Chondrocyte (in vitro differentiated cells): ENCODE measurements at places on chromosomes 5 and 9. TPM values are rescaled to one million over a fixed set of nuclear protein-coding genes. Genes with fewer than 3 reads are reported as not detected.

DNA sequence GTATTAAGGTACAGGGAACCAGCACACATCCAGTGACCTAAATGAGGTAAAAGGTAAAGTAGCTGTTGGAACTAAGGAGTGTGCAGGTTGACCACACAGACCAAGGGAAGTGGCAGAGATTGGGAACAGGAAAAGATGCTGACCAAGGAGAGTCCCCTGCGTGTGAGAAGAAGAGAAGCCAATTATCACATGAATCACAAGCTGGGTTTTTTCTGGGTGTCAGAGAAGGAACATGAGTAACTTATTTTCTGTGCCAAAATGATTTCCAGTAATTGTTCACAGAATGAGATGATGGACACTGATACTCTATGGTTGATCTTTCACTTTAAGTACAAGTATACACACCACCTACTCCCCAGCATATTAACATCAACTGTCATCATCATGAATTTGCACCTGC, 130.7 kb upstream of the ACO1 start:
- no peaks in the 10 kb centered on the region for H3K36me3 ChIP-seq
- H3K4me1 ChIP-seq: no peaks in the 10 kb centered on the region
- H3K27ac ChIP-seq: no peak overlapping the region
- no peak for DNase-seq

- H3K27me3 ChIP-seq: no peaks in the 10 kb centered on the region
- H3K27ac ChIP-seq: no peak overlapping the region
- peaks cover 26% of the 10 kb centered on the region for H3K4me1 ChIP-seq
- no peak overlapping the region for H3K4me3 ChIP-seq
- DNase-seq: no peak
- H3K36me3 ChIP-seq: peaks cover 2% of the 10 kb centered on the region
Observed at GRCh38 chr5:149808264-149808982, 78.3 kb downstream of the PPARGC1B start.

DNA sequence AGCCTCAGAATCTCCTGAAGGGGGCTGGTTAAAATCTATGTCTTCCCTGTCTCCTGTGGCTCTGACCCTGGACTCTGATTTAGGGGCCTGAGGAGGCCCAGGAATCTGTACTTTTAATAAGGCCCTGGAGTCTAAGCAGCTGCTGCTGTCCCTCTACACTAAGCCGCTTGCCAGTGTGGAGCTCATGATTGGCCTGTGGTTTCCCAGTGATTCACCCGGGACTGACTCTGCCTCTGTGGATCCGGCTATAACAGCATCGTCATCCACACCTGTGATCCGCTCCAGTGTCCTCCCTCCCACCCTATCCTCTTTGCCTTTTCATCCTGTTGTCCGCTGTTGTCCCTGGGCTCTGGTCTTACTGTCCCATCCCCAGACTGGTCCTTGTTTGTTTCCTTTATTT, 3.7 kb downstream of the SLC31A2 start:
- no peak overlapping the region for H3K4me3 ChIP-seq
- H3K36me3 ChIP-seq: peaks cover 9% of the 10 kb centered on the region
- H3K4me1 ChIP-seq: peaks cover 17% of the 10 kb centered on the region
- H3K27me3 ChIP-seq: no peaks in the 10 kb centered on the region
- no peak overlapping the region for H3K27ac ChIP-seq

- H3K36me3 ChIP-seq: peaks cover 2% of the 10 kb centered on the region
- DNase-seq: no peak
- H3K4me3 ChIP-seq: no peak overlapping the region
Observed at GRCh38 chr9:131727795-131728545, 11.9 kb downstream of the RAPGEF1 start.

GRCh38 chr5:133445744-133446143, 166.6 kb downstream of the FSTL4 start:
- no peaks in the 10 kb centered on the region for H3K36me3 ChIP-seq
- H3K4me1 ChIP-seq: no peaks in the 10 kb centered on the region
- no peak for DNase-seq
- H3K27me3 ChIP-seq: peaks cover 7% of the 10 kb centered on the region
- H3K4me3 ChIP-seq: no peak overlapping the region

DNA sequence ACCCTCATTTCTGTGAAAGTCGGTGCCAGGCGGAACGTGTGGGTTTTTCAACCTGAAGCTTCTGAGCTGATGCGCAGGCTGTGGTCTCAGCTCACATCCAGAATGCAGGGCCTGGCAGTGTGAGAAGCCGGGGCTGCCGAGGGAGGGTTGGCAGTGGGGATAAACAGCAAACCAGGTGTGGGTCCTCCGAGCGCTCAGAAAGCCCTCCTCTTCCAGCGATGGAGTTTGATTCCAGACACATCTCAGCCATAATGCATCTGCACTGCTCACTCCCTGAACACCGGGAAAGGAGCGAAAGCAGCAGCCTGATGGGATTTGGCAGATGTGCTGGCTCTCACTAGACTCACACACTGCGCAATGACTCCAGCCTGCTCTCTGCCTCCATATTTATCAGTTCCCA, 280.1 kb downstream of the HSPA4 start:
- no peak for DNase-seq
- H3K27me3 ChIP-seq: peaks cover 19% of the 10 kb centered on the region
- no peaks in the 10 kb centered on the region for H3K36me3 ChIP-seq

Gene PFN3
- not detected in 3 replicates for total RNA-seq

- DNase-seq: peak; percentile 67
- peaks cover 8% of the 10 kb centered on the region for H3K4me1 ChIP-seq
- H3K27ac ChIP-seq: no peak overlapping the region
- no peaks in the 10 kb centered on the region for H3K27me3 ChIP-seq
- H3K4me3 ChIP-seq: no peak overlapping the region
Observed at GRCh38 chr9:138050472-138051330, 173.1 kb downstream of the CACNA1B start.

GRCh38 chr5:147336876-147337275, 102.0 kb downstream of the STK32A start:
- H3K27me3 ChIP-seq: peaks cover 13% of the 10 kb centered on the region
- DNase-seq: no peak
- no peaks in the 10 kb centered on the region for H3K36me3 ChIP-seq
- no peak overlapping the region for H3K4me3 ChIP-seq
- no peak overlapping the region for H3K27ac ChIP-seq
- H3K4me1 ChIP-seq: no peaks in the 10 kb centered on the region

DNA sequence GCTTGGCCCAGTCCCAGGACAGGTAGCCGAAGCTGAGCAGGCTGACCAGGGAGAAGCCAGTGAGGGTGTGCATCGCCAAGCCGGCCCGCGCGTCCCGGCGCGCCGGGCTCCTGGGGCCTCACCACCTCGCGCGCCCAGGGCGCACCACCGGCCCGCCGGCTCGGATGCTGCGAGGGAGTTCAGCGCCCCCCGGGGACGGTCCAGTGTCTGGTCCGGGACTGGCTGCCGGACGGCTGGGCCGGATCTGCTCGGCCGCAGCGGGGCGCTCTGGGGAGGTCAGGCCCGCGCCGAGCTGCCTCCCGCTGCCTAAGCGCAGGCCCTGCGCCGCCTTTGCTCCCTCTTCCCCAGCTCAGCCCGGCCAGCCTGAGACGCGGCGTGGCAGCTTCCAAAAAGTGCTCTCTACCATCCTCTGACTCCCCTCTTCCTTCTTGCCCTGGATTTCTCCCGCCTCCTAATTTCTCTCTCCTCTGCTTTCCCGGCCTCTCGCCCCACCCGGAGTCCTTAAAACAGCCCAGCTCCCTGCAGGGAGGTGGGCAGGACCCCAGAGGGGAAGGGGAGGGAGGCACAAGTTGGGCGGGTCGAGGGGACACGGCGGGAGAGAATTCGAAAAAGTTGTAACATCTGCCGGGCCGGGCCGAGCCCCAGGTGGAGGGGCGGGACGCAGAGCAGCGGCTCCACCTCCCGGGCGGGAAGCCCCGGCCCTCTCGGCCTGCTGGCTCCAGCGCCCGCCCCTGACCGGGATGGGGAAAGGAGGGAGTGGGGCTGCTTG, at the start of gene ARSI:
ARSI (minus strand) TSS at position 605 of the 769 bp plus-strand sequence; CDS start at position 73, 532 bp downstream.
- peaks cover 47% of the 10 kb centered on the region for H3K4me1 ChIP-seq
- H3K27ac ChIP-seq: no peak within 1 kb of the TSS
- H3K27me3 ChIP-seq: no peaks in the 10 kb centered on the region
- no peaks in the 10 kb centered on the region for H3K36me3 ChIP-seq

GRCh38 chr9:71602652-71603051, 165.7 kb downstream of the CEMIP2 start:
- no peak for DNase-seq
- H3K4me1 ChIP-seq: no peaks in the 10 kb centered on the region
- no peak overlapping the region for H3K27ac ChIP-seq
- peaks cover 18% of the 10 kb centered on the region for H3K27me3 ChIP-seq
- no peak overlapping the region for H3K4me3 ChIP-seq

DNA sequence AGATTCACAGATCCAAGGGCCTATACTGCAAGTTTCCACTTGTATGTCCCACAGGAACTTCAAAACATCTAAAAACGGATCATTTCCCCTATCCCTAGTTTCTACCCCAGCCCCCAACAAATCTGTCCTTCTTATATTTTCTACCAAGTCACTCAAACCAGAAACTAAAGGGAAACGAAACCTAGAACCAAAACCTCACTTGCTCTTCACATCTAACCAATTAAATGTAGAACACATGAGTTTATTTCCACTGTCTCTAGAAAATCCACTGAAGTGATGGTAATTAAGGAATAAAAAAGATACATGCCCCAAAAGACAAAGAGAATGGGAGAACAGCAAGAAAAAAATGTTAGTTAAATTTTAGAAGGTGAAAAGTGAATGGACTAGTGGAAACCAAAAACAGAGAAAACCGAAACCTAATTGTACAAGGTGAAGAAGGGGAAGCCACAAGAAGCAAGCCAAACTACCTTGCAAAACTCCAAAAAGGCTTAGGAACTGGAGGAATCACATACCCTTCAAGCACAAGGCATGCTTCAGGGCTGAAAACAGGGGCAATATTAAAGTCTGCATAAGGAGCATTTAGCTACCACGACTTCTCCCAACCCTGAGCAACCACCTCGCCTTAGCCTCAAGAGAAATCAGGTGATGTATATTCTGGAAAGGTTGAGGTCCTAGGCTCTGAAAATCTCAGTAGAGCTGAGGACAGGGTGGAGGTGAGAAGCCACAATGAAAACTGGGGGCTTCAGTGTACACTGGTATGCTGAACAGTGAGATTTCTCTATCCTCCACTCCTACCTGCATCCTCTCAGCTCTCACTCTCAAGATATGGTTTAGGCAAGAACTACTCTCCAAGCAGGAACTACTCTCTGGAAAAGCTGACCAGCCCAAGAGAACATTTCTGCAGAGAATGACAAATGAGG, 11.1 kb downstream of the SMU1 start:
- H3K36me3 ChIP-seq: peaks cover 29% of the 10 kb centered on the region
- no peak for DNase-seq
- H3K4me1 ChIP-seq: peaks cover 16% of the 10 kb centered on the region

Gene NDUFAF2
- 32.9 to 33.8 TPM (median 33.0 TPM) in 3 replicates for total RNA-seq

Gene DIMT1
- 19.0 to 22.5 TPM (median 20.2 TPM) in 3 replicates for total RNA-seq

DNA sequence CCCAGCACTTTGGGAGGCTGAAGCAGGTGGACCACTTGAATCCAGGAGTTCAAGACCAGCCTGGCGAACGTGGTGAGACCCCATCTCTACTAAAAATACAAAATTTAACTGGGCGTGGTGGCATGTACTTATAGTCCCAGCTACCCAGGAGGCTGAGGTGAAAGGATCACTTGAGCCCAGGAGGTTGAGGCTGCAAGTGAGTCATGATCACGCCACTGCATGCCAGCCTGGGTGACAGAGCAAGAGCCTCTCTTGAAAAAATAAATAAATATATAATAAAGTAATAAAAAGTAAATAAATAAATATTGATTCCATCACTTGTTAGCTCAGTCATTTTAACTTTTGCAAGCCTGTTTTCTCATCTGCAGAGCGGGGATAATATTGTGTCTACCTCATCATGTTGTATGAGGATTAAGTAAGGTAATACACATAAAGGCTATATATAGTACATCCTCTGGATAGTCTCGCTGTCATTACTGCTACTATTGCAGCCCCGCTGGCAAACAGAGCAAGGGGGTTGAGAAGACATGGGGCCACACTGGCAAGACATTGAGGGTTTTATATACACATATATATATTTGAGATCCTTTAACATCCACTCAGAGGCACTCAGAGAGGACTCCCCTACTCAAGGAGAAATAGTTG, 210.9 kb downstream of the C9orf152 start:
- H3K36me3 ChIP-seq: peaks cover 20% of the 10 kb centered on the region
- H3K4me3 ChIP-seq: no peak overlapping the region
- DNase-seq: no peak
- H3K4me1 ChIP-seq: peaks cover 17% of the 10 kb centered on the region
- no peaks in the 10 kb centered on the region for H3K27me3 ChIP-seq

GRCh38 chr9:79980432-79980831, 408.7 kb downstream of the TLE4 start:
- no peak overlapping the region for H3K4me3 ChIP-seq
- H3K27me3 ChIP-seq: no peaks in the 10 kb centered on the region
- H3K4me1 ChIP-seq: peaks cover 38% of the 10 kb centered on the region
- no peak overlapping the region for H3K27ac ChIP-seq
- DNase-seq: no peak

GRCh38 chr9:104856413-104856941, 71.5 kb downstream of the ABCA1 start:
- H3K4me1 ChIP-seq: peaks cover 64% of the 10 kb centered on the region
- H3K27ac ChIP-seq: no peak overlapping the region
- H3K27me3 ChIP-seq: no peaks in the 10 kb centered on the region
- H3K4me3 ChIP-seq: no peak overlapping the region
- DNase-seq: no peak
- H3K36me3 ChIP-seq: peaks cover 7% of the 10 kb centered on the region

GRCh38 chr5:108925073-108925472, 177.4 kb downstream of the FER start:
- no peak for DNase-seq
- H3K4me3 ChIP-seq: no peak overlapping the region
- H3K27ac ChIP-seq: no peak overlapping the region
- H3K27me3 ChIP-seq: no peaks in the 10 kb centered on the region

DNA sequence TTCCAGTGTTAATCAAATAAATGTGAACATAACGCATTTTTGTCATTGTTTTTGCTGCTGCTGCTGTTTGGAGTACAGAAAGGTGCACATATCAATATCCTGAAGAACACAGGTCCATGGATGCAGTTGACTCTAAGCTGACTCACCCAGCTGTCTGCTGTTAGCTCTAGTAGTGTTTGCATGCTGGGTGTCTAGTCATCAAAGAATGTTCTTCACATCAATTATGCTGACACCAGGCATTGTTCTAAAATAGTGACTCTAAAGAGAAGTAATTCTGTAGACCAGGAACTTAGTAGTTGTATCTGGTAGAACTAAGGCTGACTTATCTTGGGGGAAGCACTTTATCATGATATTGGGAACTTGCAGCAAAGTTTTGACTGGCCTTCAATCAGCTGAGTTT, 55.7 kb upstream of the DPYSL3 start:
- no peaks in the 10 kb centered on the region for H3K36me3 ChIP-seq
- H3K4me1 ChIP-seq: peaks cover 5% of the 10 kb centered on the region
- H3K27me3 ChIP-seq: peaks cover 3% of the 10 kb centered on the region
- DNase-seq: no peak
- no peak overlapping the region for H3K4me3 ChIP-seq

Gene BOD1
- total RNA-seq: 62.0 to 71.6 TPM (median 70.9 TPM) in 3 replicates

Gene THBS4
- 0.28 to 1.6 TPM (median 0.75 TPM) in 3 replicates for total RNA-seq

GRCh38 chr5:6419340-6419852, 29.3 kb upstream of the UBE2QL1 start:
- peaks cover 7% of the 10 kb centered on the region for H3K27me3 ChIP-seq
- no peak for DNase-seq
- H3K27ac ChIP-seq: no peak overlapping the region
- no peak overlapping the region for H3K4me3 ChIP-seq
- no peaks in the 10 kb centered on the region for H3K36me3 ChIP-seq
- peaks cover 4% of the 10 kb centered on the region for H3K4me1 ChIP-seq

- DNase-seq: no peak
- no peak overlapping the region for H3K4me3 ChIP-seq
- no peaks in the 10 kb centered on the region for H3K36me3 ChIP-seq
- no peaks in the 10 kb centered on the region for H3K27me3 ChIP-seq
Observed at GRCh38 chr5:127875235-127876021, 172.2 kb downstream of the CCDC192 start.

GRCh38 chr5:154038261-154038706, 426 bp downstream of the FAM114A2 start:
- no peaks in the 10 kb centered on the region for H3K36me3 ChIP-seq
- no peaks in the 10 kb centered on the region for H3K27me3 ChIP-seq
- H3K27ac ChIP-seq: peak overlapping the region; percentile 95
- H3K4me3 ChIP-seq: peak overlapping the region; percentile 93
- peaks cover 31% of the 10 kb centered on the region for H3K4me1 ChIP-seq
